ENCODE measurements at places on chromosomes 16 and 17. TPM values are rescaled to one million over a fixed set of nuclear protein-coding genes. Genes with fewer than 3 reads are reported as not detected.

Gene KRT25
- not detected for total RNA-seq

Gene CDRT15
- total RNA-seq = not detected

Gene ZNF597
- total RNA-seq = 1.3 TPM

Gene MT1E
- 306 TPM for total RNA-seq

Gene DVL2
- 41.9 TPM for total RNA-seq

Gene MRPL38
- 31.1 TPM for total RNA-seq

Gene FBXW10B
- total RNA-seq = 0.15 TPM

Gene NGFR
- total RNA-seq = not detected

Gene CCL4
- not detected for total RNA-seq

Gene MYH11
- under 0.01 TPM for total RNA-seq

Gene HSD17B2
- total RNA-seq = 347 TPM

Gene HLF
- total RNA-seq = 0.25 TPM

Gene NEUROD2
- total RNA-seq = not detected

Gene CCDC200
- total RNA-seq = not detected

Gene TSNAXIP1
- total RNA-seq = 0.20 TPM

Gene ZFHX3
- total RNA-seq = 3.7 TPM

Gene MYH2
- not detected for total RNA-seq

Gene HEATR9
- not detected for total RNA-seq

Gene TP53TG3C
- total RNA-seq = not detected

Gene LPCAT2
- total RNA-seq = 26.6 TPM

Gene CTRB2
- not detected for total RNA-seq

Gene ZFP1
- 6.9 TPM for total RNA-seq

Gene KRT24
- total RNA-seq = not detected

Gene KRTAP1-5
- not detected for total RNA-seq

Gene PPY
- not detected for total RNA-seq

Gene PPP1R1B
- total RNA-seq = not detected

Gene HS3ST3B1
- total RNA-seq = 0.44 TPM

Gene DDX42
- total RNA-seq = 33.0 TPM

Gene ABCA8
- not detected for total RNA-seq

Gene FGF11
- 0.20 TPM for total RNA-seq

Gene RUNDC3A
- not detected for total RNA-seq

Gene TENT4B
- 8.7 TPM for total RNA-seq

Gene DPEP1
- total RNA-seq = not detected

Gene CACNG5
- total RNA-seq = not detected

Gene HAGH
- total RNA-seq = 119 TPM

Gene LYZL6
- total RNA-seq = not detected

Gene ACSM2B
- 0.05 TPM for total RNA-seq

All from mammary microvascular endothelial cell (primary cell).